ENCODE measurements at places on chromosomes 1 and 21.

DNA sequence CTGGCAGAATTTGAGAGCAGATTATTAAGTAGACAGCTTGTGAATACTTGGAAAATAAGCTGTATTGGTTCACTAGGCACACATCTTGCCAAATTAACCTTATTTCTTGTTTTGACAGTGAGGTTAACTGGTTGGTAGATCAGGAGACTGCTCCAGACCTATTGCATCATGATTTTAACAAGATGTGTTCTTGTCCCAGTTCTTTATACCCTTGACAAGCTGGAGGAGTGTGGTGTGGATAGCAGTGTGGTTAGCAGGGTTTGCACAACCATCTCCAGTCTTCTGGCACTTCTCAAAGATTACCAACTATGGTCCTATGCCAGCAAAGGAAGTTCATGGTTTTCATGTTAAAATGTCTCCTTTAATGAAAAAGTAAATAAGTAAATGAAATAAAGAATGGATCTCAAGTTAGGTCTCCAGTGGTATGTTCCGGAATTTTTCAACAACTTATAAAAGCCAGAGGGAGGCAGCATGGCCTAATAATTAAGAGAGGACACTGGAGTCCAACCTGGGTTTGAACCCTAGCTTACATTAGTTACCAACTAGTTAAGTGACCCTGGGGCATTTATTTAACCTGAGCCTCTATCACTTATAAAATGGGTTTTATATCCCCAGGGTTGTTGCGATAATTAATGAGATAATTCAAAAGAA is 34.1 kb downstream of the DDX20 start:
- no peak for DNase-seq

DNA sequence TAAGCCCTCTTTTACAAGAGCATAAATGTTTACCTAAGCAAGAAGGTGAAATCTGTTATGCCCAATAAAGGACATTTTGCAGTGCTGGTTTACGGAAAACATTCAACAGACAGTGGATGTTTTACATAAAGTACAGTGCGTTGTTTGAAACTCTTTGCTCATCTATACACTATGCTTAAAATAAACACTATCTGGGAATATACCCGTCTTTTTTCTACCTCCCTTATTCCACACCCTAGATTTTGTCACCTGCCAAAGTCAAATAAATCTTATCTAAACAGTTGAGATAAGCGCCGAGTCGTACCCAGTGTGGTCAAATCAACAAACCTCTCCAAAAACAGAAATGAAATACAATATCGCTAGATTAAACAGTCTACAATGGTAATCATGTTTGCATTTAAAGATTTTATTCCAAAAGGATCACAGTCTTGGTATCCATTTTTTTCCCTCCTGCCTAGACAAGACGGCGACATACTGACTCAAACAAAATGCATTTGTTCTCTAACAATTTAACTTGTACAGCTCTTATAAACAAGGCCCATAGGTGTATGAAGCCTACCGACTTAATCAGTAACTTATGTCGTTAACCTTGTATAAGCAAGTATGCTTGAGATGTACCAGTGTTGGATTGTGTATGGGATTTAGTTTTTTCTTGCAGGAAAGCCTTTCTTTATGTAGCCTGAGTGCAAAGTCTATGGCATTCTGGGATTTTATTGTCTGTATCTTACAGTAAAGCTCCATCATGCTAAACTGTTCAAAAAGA is 189.1 kb downstream of the FMN2 start:
- DNase-seq: no peak

DNA sequence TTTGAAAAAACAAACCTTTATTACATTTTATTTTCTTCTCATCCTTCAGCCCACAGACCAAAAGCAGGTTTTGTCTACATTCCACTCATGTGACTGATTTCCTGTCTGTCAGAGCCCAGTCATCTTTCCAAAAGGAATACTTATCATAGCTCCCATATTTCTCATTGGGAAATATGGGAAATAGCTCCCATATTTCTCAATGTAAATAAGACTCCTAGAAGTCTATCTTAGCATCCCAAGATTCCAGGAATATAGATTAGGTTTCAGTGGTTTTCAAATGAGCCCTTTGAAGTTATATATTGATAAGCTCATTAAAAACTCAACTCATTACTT is 19.1 kb upstream of the NRDC start:
- DNase-seq: no peak

- DNase-seq: no peak
These were observed 653.4 kb downstream of the KIF26B start for GRCh38 chr1:245807954-245808719.

GRCh38 chr21:44994695-44995342 is 55.0 kb downstream of the SLX9 start:
- DNase-seq: no peak

GRCh38 chr1:187862506-187862905 is 1033.8 kb downstream of the PLA2G4A start:
- DNase-seq: no peak

DNA sequence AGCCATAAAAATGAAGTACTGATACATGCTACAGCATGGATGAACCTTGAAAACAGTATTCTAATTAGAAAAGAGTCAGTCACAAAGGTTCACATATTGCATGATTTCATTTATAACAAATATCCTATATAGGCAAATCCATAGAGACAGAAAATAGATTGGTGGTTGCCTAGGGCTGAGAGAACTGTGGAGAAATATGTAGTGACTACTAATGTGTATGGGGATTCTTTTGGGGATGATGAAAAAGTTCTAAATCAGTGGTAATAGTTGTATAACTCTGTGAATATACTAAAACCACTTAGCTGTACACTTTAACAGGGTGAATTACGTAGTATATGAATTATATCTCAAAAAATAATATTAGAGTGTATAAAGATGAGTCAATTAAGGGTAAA is 45.8 kb downstream of the RNF115 start:
- no peak for DNase-seq

Data from activated T-cell treated with anti-CD3 and anti-CD28 coated beads, Interleukin-2, amount 50 U/mL, for 48 hours (primary cell).